Cardiac muscle cell (in vitro differentiated cells and primary cell): ENCODE measurements at places on chromosomes 6 and 20.

DNA sequence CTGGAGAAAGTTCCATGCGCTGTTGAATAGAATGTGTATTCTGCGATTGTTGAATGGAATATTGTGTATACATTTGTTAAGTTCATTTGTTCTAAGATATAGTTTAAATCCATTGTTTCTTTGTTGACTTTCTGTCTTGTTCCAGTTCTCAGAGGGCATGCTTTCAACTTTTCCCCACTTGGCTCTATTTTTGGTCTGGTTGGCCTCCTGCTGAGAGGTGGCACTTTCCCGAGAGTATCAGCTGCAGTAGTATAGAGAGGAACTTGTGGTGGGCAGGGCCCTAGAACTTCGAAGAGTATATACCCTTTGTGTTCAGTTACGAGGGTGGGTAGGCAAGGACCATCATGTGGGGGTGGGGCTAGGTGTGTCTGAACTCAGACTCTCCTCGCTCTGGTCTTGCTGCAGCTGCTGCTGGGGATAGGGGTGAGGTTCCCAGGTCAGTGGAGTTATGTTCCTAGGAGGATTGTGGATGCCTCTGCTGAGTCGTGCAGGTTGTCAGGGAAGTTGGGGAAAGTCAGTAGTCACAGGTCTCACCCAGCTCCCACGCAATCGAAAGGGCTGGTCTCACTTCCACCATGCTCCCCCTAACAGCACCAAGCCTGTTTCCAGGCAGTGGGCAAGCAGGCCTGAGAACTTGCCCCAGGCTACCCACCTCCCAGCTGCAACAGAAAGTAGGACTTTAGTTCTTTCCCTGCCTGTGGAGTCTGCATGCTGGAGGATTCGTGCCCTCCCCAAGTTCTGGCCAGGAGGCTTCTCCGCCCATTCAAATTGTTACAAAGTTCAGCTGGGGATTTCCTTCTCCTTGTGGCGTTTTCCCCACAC lies 118.9 kb upstream of the SSTR4 start:
- no peak for DNase-seq

GRCh38 chr6:127475823-127476176 lies 16.6 kb upstream of the KIAA0408 start:
- DNase-seq, result no peak

GRCh38 chr6:147534116-147534860 lies 25.8 kb downstream of the SAMD5 start:
- DNase-seq, result no peak

DNA sequence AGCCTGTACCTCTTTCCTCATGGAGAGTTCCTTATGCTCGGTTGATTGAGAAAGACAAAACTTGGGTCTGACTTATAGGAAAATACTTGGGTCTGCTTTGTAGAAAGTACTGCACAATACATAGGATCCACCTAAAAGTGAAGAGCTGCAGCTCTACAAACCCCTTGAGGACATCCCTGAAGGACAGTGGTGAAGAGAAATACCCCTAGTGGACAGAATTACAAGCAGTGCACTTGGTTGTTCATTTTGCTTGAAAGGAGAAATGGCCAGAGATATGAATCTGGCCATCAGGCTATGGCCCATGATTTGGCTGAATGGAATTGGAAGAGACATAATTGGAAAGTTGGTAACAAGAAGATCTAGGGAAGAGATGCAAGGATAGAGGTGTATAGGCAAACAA lies 8.3 kb downstream of the CD24 start:
- no peak for DNase-seq

DNA sequence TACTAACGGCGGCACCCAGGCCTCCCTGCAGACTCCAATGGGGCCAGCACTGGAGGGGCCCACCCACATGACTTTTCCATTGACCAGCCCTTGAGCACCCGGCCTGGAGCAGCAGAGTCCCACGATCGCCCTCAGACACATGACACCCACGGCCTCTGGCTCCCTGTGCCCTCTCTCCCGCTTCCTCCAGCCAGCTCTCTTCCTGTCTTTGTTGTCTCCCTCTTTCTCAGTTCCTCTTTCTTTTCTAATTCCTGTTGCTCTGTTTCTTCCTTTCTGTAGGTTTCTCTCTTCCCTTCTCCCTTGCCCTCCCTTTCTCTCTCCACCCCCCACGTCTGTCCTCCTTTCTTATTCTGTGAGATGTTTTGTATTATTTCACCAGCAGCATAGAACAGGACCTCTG lies 26.1 kb upstream of the FANCE start:
- DNase-seq, result no peak

GRCh38 chr20:23664954-23665353 lies 23.9 kb downstream of the CST4 start:
- DNase-seq, result no peak

DNA sequence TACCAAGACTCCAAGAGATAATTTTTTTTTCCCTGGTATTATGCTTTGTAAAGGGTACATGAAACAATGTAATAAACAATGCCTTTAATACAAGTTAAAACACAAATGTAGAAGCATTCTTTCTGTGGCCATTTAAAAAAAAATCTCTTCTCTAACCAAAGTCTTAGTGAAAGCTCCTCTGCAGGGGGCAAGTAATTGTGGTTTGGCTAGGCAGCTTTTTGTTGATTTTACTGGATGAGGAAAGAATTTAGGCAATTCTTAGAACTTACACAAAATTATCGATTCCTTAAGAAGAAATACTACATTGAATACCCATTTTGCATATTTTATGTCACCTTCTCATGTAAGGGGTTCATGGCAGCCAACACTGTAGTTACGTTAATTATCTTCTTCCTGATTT lies 12.4 kb downstream of the TFB1M start:
- no peak for DNase-seq

DNA sequence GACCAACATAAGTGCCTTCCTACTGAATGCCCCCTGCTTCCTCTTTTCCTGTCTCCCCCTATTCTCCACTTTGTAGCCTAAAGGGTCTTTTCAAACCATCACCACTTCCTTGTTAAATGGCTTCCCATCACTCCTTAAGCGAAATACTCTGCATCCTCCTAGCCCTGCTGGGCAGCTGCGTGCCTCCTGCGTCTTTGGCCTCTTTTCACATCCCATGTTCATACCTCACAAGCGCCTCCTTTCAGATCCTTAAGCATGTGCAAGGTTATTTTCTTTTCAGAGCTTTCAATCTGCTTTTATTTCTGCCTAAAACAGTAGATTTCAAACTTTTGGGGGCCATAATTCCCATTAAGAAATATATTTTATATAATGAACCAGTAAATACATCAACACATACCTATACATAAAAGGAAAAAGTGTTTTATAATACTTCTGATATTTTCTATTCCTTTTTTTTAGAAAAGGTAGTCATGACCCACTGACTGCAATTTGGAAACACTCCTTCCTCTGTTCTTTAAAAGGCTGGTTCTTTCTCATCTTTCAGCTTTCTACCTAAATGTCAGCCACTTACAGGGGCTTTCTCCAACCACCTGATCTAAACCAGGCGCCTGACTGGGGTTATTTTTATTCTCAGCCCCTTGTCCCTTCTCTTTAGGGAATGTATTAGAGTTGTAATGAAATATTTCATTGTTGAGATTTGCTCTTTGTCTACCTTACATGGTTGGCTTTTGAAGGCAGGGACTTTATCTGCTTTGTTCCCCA lies 84.1 kb downstream of the PRDM1 start:
- DNase-seq, result peak; percentile 44

GRCh38 chr6:582370-582769 lies 74.5 kb downstream of the HUS1B start:
- no peak for DNase-seq

DNA sequence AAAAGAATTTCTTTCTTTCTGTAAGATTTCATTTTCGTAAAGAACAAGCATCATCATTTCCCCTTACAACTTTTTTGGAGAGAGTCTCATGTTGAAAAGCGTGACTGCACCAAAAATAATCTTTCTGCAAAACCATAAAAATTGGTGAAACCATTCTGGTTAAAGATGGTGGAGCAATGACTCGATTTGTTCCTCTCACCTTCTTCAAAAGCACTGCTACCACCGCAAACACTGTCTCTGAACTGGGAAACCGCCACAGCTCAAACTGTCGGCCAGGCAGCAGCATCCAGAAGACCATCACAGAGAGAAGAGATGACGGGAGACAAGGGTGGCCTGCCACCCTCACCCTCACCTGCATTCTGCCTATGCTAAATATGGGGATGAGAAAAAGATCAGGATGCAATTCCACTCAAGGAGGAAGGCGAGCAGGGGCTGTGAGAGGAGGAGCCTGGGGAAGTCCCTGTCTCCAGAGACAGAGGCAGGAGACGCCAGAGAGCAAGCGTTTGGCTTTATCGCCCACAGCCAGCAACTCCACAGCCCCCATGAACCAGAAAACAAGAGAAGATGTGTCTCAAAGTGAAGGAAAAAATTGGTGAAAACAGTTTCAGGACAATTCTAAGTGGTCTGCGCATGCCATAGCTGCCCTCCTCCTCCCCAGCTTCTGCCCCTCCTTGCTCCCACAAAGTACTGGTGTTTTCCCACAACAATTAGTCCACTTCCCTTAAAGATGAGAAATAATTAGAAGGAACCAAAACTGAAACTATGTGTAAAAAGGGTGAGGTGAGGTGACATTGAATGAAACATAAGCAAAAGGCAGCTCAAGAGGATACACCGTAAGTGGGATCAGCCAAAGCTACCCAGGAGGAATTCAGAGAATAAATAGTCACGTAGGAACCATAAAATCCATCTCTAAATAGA lies 255.5 kb downstream of the KIF16B start:
- no peak for DNase-seq

GRCh38 chr6:10401632-10402223 lies 13.1 kb downstream of the TFAP2A start:
- DNase-seq, result no peak

DNA sequence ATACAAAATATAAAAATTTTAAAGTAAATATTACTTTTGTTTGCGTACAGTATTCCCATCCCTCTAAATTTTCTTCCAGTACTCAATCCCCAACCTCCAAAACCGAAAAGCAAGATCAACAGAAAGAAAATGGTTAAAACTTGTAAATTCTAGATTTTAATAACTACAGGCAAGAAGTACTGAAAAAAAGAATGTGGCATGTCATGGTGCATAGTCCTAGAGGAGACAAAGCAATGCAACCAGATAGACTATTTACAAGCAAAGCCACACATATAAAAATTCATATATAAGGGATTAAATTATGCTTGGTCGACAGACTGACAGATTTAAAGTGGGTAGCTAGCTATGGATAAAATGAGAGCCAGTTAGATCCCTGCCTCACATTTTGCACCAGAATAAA lies 56.5 kb upstream of the HFE start:
- DNase-seq, result no peak

DNA sequence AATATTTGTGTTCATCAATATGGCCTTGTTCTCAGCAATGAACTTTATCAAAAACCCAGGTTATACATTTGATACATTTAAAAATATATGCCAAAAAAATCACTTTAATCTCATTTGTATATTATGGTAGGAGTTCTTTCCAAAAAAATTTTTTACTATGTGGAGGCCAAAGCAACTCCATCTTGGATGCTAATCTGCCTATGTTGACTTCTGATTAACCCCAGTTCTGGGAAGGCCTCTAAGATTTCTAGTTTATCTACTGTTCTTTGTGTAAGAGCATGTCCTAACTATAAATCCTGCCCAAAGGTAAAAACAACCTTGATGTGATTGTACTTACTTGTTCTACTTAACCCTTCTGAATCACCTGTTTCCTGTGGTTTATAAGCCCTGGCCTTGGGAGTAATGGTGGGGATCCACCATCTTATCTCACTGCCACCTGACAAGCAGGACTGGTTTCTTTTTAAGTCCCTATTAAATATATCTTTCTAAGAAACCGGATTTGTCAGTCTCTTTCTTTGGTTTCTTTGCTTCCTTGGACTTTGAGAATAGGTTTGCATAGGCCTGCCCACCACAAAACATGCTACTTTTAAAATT lies 46.7 kb downstream of the RNGTT start:
- DNase-seq, result no peak

- no peak for DNase-seq
These were observed 66.6 kb downstream of the C6orf52 start for GRCh38 chr6:10627800-10628199.

DNA sequence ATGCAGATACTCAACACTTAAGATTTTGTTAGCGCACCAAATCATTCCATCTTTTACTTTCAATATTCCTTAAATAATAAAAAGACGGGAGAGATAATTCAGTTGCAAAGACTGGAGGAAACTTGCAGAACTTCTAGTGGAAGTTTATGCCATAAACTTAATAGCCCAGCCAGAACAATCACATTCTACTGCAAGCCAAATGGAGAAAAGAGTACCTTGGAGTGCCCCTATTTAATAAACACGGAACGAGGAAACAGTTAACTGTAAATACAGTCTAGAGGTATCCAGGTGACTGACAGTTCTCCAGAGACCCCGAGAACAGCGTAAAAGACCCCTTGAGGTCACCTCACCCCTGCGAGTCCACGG lies 635 bp downstream of the SLC35B3 start:
- no peak for DNase-seq

GRCh38 chr6:132520953-132521352 lies 8.0 kb upstream of the STX7 start:
- DNase-seq, result peak; percentile 32

DNA sequence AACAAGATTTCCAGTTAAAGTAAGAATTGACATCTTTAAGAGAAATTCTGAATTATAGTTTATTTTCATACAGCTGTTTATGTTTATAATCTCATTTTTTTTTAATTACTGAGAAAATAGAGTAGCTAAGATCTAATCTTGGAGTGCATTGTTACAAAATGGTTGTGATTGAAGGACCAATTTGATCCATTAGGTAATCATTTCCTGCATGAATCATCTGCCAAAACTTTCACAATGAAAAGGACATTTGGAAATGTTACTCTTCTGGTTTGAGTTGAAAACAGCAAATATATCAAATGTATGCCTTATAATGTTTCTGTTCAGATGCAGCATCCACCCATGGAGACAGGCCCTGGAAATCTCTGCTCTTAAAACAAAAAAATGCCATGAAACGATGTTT lies 19.0 kb downstream of the TUBB2A start:
- peak; percentile 60 for DNase-seq

GRCh38 chr20:25574411-25574810 lies 10.9 kb downstream of the NINL start:
- DNase-seq, result peak; percentile 68

GRCh38 chr6:41443616-41444525 lies 102.3 kb upstream of the FOXP4 start:
- peak; percentile 79 for DNase-seq

DNA sequence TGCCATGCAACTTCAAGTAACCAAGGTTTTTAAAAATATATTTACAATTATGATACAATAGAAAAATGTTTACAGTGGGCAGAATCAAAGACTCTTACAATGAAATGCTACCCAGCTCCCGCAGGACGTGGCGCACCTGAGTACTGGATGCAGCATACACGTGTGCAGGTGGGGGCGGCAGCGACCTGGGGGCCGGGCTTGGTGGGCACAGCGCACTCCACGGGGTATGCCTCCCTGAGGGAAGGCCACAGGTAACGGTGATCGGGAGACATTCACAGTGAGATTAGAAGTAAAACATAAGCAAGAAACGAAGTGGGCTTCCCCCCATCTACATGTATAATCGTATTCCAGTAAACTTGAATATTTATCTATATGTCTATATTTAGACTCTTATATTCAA lies 54.2 kb downstream of the WDR27 start:
- DNase-seq, result no peak

GRCh38 chr6:160974304-160974771 lies 17.2 kb upstream of the MAP3K4 start:
- DNase-seq, result peak; percentile 95
